Kidney tubule cell (primary cell): ENCODE measurements at places on chromosomes 3 and 15.

- DNase-seq = peak; percentile 82
Observed at GRCh38 chr3:23202921-23203707, at the start of gene UBE2E2. TSS of gene UBE2E2 (plus strand) at chr3:23203327.

GRCh38 chr3:119352863-119353527 is 58.8 kb downstream of the ARHGAP31 start:
- DNase-seq = peak; percentile 29

GRCh38 chr3:71055257-71056001 is 528.1 kb downstream of the FOXP1 start:
- DNase-seq = no peak

DNA sequence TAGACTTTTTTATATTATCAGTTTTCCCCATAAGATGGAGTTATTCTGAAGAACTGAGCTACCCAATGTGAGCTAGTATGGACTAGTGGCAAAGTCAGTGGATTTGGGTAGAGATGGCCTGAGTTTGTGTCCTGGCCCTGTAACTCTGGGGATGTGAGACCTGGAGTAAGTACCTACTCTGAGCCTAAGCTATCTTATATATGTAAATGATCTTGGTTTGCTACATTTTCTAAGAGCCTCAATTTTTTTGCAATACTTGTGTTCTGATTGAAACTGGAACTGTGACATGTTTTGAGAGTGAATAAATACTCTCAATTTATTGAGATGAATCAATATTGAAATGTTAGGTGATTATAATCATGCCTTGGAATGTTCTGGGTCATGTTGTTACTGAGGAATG is 73.6 kb downstream of the ZNF621 start:
- no peak for DNase-seq

DNA sequence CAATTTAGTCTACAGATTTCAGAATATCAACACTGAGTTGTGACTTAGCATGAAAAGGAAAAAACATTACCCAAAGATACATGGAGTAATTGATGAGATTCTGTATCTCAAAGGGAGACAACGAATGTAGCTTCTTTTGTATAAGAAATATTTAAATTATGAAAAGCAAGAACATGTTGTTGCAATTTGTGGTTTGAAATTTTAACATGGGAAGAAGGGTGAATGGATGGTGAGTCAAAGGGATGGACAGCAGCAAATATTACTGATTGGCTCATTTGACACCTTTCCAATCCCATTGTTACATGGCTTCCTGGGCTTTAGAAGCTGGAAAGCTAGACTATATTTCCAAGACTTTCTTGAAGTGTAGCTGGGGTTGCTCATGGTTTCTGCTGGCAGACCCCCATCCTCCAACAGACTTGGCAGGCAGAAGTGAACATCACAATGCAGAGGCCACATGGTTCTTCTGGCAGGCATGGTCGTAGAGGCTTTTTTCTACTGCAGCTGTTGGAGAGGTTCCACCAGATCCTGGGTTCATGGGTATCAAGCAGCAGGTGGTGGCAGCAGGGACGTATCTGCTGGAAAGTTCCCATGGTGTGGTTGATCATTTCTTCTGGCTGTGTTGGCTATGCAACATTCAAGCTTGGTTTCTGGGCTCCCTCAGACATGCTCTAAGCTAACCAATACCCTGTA is 47.2 kb upstream of the KPNA4 start:
- DNase-seq = no peak
